Adipocyte (in vitro differentiated cells): ENCODE measurements at places on chromosomes 1 and 21.

- DNase-seq = peak; percentile 28
Observed at GRCh38 chr1:16208270-16208987, 4.0 kb downstream of the ARHGEF19 start.

- DNase-seq = no peak
Observed at GRCh38 chr1:233566886-233567285, 47.0 kb upstream of the KCNK1 start.

DNA sequence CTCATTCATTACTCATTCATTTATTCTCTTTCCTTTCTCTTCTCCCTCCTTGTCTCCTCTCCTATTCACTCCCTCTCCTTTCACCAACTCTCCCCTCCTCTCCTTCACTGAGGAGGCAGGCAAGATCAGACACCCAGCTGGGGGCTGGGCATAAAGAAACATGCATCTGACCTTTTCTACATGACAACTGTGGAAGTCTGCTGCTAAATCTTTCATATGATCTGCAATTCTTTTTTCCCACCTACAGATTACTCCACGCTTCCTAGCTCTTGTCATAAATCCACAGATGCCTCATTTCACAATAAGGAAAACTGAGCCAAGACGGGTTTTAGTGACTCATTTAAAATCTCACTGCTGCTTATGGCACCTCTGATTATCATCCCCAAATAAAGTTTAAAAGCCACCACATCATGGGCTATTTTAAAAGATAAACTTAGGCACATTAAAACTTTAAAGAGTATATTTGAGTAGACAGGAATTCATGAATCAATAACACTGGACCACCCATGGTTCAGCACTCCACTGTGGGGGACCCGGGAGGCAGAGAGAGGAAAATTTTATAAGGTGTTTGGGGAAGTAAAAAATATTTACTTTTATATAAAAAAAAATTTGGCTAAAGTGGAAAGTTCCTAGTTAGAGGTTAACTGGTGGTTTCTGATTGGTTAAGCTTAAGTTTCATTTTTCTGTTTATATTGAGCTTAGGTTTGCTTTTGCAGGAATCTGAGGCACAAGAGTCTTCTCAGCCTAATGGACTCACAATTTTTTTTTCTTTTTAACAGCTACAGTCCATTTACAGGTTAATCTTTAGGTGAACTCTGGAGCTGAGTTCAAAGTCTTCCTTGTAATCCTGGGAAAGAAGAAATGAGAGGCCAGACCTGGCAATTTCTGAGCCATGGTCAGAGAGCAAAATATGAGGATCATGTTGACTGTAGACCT is 55.8 kb upstream of the DNAH14 start:
- DNase-seq = peak; percentile 79

DNA sequence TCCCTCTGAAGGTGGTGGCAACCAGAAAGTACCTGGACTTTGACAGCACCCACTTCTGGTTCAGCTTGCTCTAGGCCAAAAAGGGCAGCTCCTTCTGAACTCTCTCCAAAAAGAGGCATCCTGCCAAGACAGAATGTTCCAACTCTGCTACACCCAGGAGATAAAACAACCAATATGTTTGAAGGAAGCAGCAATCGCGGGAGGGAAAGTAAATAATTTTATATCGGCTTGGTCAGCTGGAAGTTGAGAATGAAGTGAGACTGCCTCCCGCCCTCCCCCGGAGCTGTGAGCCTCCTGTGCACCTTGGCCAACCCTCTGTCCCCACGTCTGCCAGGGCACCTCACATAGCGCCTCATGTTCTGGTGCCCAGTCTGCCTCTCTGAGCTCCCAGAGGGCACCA is 130.3 kb upstream of the ATP1A1 start:
- DNase-seq = no peak

GRCh38 chr1:184051485-184052193 is at the start of gene TSEN15:
Gene TSEN15 (plus strand): TSS chr1:184051730. CDS start chr1:184051756, 26 bp downstream.
- peak; percentile 94 for DNase-seq

DNA sequence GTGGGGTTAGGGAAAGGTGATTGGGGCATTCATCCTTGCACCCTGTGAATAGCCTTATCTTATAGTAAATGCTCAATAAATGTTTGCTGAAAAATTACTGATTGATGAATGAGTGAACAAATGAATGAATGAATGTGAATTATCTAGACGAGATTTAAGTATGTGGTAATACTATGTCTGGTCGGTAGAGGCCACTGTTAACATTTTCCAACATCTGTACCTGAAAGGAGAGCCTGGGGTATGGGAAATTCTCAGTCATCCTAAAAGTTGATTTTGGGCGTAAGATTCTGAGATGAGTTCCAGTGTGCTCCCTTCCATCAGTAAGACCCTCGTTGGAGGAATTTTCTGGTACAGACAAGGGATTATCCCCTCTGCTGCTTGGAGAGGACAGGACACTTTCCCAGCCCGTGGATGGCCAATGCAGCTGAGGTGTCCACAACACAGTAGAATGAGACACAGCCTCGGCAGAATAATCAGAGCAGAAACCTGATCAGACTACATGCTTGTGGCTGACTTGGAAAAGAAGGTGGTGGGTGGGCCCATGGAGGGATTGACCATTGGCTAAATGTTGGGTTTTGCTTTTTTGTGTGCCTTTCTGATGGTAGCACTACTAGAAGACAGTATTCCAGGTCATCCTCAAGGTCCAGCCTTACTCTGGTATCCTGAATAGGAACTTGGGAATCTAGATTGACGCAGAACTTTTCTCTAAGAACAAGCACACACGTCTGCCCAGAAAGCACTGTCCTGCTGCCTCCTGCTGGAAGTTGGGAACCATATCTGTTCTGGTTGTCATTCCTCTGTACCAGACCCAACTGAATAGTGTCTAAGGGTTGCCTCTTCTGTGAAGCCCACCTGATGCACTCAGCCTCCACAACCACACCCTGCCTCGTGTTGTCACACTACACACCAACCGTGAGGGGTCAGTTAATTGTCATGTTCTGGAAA is 262.0 kb downstream of the TNR start:
- peak; percentile 51 for DNase-seq

- DNase-seq = no peak
Observed at GRCh38 chr1:207248544-207249198, 72.8 kb upstream of the CD55 start.

DNA sequence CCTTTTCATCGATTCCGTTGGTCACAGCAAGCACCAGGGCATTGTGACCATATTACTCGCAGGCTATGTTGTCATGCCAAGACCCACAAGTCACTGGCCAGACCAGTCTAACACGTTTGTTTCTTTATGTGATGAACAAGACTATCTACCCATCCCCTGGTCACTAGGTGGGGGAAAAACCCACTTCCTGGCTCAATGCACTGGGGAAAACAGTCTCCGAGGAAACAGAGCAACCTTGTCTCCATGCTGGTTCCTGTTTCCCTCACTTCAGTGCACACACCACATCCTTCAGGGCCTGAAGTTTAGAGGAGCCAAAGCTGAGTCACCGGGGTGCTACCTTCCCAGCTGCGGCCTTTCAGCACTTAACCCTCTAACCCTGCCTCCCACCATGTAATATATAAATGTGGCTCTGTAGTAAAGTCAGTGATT is 20.9 kb downstream of the ERICH3 start:
- DNase-seq = peak; percentile 14

DNA sequence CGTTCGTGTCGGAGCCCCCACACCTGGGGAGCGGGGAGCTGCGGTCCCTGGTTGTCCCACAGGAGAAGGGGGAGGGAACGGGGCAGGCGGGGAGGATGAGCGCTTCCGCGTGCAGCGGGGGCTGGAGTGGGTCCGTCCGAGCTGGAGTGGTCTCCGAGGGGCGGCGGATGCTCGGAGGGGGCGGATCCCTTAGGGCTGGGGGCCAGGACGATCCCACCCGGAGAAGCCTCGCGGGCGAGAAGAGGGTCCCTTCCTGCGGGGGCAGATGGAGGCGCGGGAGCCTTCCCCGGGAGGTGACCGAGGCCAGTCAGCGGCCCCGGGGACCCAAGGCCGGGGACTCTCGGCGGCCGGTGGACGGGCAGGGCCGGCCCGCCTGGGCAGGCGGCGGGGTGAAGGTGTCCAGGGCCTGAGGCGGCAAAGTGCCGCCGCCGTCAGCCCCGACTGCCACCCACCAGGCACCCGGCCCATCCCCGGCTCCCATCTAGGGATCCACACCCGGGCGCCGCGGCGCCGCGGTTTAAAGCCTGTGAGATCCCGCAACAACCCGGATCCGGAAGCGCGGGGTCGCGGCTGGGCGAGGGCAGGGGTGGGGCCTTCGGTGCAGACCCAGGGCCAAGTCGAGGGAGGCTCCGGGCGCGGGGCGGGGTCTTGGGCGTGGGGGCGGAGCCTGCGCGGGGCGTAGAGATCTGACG is 5.3 kb upstream of the CCDC27 start:
- peak; percentile 86 for DNase-seq

GRCh38 chr1:61241411-61241838 is 159.1 kb downstream of the NFIA start:
- no peak for DNase-seq

DNA sequence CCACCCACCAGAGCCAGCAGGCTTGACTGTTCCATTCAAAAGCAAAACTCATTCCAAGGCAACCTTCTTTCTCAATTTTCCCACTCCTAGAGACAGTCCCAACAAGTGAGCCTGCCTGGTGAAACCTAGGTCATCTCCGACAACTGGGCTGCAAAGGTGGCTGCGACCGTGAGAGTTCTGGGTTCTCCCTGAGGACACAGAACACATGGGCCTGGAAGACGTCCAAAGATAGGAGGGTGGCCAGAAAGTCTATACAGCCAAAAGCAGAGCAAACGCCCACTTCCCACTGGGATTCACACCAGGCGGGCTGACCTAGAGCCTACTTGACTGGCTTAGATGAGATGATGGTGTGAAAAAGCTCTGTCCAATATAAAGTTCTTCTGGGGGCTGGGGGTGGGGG is 90.2 kb upstream of the GRIK3 start:
- DNase-seq = no peak

GRCh38 chr1:212688341-212689047 is 11.1 kb downstream of the BATF3 start:
- peak; percentile 74 for DNase-seq

DNA sequence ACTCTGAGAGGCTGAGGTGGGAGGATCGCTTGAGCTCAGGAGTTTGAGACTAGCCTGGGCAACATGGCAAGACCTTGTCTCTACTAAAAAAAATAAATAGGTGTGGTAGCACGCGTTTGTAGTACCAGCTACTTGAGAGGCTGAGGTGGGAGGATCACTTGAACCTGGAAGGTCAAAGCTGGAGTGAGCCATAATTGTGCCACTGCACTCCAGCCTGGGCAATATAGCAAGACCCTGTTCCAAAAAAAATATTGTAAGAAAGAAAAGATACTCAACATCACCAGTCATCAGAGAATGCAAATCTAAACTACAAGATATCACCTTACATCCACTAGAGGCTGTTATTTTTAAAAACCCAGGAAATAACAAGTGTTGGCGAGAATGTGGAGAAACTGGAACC is 32.5 kb downstream of the ZNF644 start:
- DNase-seq = no peak

GRCh38 chr1:171254859-171255258 is 6.6 kb downstream of the FMO1 start:
- peak; percentile 41 for DNase-seq

- no peak for DNase-seq
Observed at GRCh38 chr1:38670544-38671122, 188.9 kb downstream of the RRAGC start.

GRCh38 chr1:214187933-214188332 is 93.0 kb upstream of the SMYD2 start:
- no peak for DNase-seq

- DNase-seq = no peak
Observed at GRCh38 chr21:16071761-16072160, 342.0 kb downstream of the USP25 start.

- peak; percentile 67 for DNase-seq
Observed at GRCh38 chr1:29849038-29849750, 612.9 kb downstream of the PTPRU start.

GRCh38 chr1:165928075-165928731 is 100.8 kb downstream of the UCK2 start:
- peak; percentile 75 for DNase-seq

- no peak for DNase-seq
Observed at GRCh38 chr1:244230470-244230869, 179.4 kb downstream of the ZBTB18 start.

- no peak for DNase-seq
Observed at GRCh38 chr1:158830074-158830677, 975 bp upstream of the MNDA start.

- no peak for DNase-seq
Observed at GRCh38 chr21:45160198-45160597, 85.8 kb downstream of the ADARB1 start.

- no peak for DNase-seq
Observed at GRCh38 chr1:180898441-180899219, 14.1 kb upstream of the KIAA1614 start.

- DNase-seq = peak; percentile 84
Observed at GRCh38 chr1:91569411-91570119, 68.9 kb downstream of the CDC7 start.

GRCh38 chr1:180152588-180152987 is 2.1 kb upstream of the QSOX1 start:
- DNase-seq = no peak

GRCh38 chr1:17551755-17552234 is 12.3 kb downstream of the ARHGEF10L start:
- peak; percentile 59 for DNase-seq

- peak; percentile 67 for DNase-seq
Observed at GRCh38 chr1:80917826-80918225, 882.9 kb upstream of the ADGRL2 start.

- DNase-seq = no peak
Observed at GRCh38 chr1:56922507-56922906, 43.3 kb downstream of the C8B start.

DNA sequence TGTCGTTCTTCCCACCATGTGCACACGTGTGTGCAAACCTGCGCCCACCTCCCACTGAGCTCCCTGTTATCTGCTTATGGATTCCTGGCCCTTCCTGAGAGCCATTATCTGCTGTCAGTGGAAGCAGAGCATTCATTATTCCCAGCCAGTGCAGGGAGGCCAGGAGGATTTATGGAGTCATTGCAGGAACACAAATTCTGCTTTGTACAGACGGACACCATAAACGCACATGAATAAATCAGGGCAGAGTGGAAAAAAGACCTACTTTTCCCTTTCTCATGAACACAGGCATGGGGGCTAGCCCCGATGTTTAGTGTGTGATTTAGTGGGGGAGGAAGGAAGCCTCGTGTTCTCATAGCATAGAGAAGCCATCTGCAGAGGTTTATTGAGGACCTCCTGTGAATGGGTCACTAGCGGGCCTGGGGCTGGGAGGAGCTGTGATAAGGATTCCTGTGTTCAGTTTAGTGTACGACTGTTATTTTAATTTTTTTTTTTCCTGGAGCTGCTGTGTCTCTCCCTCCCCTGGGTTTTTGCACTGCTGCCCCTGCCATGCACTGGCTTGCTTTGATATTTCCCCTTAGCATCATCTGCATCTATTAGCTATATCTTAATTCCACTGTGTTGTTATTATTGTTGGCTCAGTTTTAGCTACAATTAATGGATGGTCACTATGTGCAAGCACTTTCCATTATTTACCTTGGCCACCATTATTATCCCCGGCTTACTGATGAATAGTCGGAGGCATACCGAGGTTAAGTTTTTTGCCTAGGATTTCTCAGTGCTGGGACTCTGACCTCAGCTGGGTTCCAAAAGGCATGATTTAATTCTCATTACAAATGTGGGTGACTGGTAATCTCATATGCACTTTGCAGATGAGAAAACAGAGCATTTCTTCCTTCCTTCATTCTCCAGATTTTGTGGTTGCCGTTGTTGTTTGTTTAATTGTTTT is 33.0 kb downstream of the HUNK start:
- DNase-seq = no peak
